AML-193 (cell line): ENCODE measurements at places on chromosomes 7 and 10.

GRCh38 chr10:123380491-123381085 is 226.4 kb downstream of the BUB3 start:
- DNase-seq: peak; percentile 2

DNA sequence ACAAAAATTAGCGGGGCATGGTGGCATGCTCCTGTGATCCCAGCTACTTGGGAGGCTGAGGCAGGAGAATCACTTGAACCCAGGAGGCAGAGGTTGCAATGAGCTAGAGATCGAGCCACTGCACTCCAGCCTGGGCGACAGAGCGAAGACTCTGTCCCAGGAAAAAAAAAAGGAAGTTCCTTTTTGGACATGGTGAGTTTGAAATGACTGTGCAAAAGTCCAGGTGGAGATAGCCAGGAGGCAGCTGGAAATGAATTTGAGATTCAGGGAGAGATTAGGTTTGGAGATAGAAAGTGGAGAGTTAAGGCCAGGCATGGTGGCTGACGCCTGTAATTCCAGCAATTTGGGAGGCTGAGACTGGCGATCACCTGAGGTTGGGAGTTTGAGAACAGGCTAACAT is 139.1 kb downstream of the MARCHF5 start:
- no peak for DNase-seq

DNA sequence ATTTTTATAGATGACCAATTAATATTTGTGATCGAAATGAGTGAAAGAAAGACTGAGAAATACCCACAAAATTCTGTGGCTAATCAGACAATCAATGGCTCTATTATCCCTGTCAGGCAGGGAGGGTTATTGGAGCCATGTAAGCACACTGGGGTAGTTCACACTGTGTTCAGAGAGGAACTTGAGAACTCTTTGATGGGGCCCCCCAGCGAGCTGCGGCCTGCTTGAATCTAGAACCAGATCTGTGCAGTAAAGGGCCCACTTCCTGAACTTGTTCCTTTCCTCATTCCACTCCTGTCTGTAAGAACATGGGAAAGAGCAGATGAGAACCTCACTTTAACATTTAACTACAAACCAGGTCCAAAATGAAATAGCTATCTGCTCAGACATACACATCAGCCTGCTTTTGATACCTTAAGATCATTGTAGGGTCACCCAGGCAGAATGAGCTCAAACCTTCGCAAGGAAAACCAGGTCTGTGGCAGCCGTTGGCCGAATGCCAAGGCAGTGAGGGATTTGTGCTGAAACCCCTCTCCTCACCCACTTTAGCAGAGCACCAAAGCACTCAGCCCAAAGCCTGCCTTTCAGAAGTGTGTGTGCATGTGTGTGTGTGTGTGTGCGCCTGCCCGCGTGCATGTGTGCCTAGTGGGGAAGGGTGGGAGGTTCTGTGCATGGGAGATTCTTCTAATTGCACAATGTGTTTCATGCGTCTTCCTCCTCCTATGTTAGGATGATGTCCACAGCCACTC is 365.6 kb upstream of the MGMT start:
- DNase-seq: no peak

DNA sequence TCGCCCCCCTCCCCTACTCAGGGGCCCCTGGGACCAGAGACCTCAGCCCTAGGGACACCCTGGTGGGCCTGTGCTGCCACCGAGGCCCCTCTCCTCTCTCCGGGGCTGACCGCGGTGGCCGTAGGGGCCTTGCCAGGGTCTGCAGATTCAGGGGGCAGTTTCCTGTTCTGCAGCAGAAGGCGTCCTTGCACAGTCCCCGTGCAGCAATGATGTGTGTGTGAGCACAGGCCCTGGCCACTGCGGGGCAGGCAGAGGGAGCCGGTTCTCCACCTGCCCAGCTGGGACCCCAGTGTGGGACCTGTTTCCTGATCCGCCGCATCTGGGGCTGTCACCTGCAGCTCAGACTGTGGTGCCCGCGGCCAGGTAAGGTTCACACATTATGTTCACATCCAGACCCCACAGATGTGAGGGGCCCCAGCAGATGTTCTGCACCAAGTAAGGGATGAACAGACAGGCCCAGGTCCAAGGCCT is 60.7 kb upstream of the DNAJB6 start:
- DNase-seq: no peak

DNA sequence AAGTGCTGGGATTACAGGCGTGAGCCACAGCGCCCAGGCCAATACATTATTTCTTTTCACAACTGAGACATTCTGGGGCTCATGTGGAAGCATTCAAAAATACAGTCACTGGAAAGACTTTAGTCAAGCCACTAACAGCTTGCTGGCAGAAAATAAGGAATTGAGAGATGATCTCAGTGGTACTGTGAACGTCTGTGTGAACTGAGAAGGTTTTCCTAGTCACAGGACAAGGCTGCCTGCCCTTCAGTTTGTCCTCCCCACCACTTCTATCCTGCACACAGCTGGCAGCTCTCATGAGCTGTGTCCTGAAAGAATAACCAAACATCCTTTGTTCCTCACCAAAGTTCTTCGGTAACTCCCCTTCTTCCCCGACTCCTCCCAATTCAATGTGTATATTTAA is 31.3 kb upstream of the ITGA8 start:
- DNase-seq: no peak

GRCh38 chr10:130481936-130482335 is 345.7 kb downstream of the GLRX3 start:
- no peak for DNase-seq

GRCh38 chr7:20862554-20862953 is 75.9 kb upstream of the SP8 start:
- no peak for DNase-seq

DNA sequence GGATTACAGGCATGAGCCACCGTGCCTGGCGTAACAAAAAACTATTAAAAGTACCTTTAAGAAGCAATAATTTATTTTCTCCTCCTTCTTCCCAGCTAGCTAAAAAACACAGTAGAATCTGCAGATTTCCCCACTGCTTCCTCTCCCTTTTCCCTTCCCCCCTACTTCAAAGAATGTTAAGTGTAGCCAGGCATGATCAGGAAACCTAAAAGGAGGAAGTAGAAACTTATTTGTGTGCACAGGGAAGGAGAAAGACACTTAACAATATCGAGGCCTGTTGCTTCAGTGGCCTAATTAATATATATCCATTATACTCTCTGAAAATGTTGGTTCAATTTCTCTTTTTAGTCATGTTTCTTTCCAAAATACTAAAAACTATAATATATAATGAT is 127.7 kb downstream of the NRBF2 start:
- peak; percentile 80 for DNase-seq

DNA sequence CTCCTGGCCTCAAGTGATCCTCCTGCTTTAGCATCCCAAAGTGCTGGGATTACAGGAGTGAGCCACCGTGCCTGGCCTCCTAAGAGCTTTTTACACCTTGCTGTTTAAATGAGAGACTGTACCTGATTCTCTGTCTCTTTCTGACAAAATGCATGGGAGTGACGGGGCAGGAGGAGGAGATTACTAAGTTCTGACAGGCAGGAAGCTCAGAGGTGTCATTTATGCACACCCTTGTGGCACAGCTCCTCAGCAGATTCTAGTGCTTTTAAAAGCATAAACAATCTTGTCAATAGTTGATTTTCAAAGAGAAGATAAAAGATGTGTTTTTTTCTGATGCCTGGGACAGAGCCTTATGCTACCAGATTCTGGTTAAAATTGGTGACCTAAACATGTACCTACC is 39.7 kb upstream of the STEAP4 start:
- DNase-seq: no peak

- DNase-seq: no peak
Observed at GRCh38 chr7:19110776-19111175, 6.7 kb downstream of the TWIST1 start.

DNA sequence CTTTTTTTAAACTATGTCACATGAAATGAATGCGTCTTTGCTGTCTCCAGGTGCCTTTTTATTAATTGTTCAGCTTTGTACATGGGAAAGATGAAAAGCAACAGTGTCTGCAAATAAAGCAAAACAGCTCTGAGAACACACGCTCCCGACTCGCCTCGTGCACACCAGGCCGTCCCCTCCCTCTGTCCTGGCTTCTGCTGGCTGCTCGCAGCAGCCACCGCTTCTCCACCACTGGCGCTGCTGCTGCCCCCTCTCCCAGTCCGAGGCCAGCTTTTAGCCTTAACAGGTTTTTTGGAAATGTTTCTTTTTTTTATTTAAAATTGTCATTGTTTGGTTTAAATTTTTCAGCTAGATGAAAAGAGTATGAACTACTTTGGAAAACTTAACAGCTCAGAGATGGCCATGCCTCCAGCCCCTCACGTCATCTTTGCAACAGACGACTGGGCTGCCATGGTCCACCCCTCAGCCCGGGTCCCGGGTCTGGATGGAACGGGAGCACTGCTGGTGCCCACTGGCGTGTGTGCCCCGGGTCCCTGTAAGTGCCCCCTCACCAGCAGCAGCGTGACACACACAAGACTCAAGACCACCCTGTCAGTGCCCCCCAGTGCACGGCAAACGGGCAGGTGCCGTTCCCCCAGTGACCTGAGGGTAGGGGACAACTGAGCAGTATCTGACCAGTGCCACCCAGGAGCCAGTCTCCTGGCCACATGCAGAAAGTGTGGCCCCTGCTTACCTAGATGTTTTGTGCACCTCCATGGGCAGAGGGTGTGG is 415.6 kb upstream of the FOXK1 start:
- DNase-seq: no peak

- peak; percentile 11 for DNase-seq
Observed at GRCh38 chr10:12350167-12350872, 973 bp downstream of the CAMK1D start.

- DNase-seq: no peak
Observed at GRCh38 chr7:127933146-127933545, 98.1 kb downstream of the LRRC4 start.

DNA sequence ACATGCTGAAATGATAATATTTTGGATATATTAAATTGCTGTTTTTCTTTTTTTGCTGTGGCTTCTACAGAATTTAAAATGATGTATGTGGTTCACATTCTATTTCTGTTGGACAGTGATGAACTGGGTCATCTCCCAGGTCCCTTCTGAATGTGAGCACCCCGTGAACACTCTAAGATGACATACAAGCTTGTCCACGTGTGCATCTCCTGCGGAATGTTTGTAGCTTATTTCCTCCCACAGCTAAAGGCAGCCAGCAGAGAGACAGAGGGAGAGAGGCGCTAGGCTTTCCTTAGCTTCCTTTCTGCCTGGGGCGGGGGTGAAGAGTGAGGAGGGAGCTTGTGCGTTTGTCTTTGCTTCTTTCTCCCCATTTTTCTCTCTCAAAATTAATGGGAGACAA is 219.1 kb downstream of the EMX2 start:
- no peak for DNase-seq

DNA sequence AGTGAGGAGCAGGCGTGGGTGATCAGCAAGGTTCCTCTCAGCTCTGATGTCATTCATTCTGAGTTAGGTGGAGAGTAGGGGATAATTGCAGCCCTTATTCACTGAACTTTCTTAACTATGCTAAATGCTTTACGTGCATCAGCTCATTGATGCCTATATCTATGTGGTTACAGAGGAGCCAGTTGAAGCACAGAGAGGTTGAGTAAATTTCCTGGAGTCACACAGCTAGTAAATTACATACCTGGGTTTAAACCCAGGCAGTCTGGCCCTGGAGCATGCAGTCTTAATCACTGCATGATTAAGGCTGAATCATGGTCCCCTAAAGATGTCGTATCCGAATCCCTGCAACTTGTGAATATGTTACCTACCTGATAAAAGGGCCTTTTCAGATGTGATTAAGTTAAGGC is 99.6 kb downstream of the GRK5 start:
- DNase-seq: no peak

DNA sequence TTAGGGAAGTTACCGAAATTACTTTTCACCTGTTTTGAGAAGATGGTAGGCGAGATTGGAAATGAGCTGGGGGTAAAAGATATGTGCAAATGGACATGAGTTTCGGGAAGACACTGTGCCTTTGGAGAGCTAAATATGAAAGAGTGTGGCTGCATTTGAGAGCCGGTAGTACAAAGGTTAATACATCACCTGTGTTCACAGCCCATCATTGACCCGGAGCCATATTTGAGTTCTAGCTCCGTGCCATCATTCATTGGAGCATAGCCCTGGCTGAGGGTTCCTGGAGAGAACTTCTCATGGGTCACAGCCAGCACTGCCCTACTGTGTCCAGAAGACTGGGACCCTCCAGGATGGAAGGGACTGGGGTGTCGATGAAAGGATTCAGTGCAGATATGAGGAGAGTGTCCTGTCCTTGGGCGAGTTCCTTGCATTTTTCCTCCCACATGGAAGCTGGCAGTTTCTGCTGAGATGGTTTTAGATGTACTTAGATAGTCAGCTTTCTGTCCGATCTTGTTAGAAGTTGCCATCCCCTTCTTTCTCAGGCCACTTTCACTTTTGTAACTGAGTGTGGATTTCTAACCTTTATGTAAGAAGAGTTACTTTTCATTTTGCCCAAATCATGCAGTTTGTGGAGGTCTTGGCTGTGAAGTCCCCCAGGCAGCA is 138.8 kb downstream of the JCAD start:
- no peak for DNase-seq

GRCh38 chr7:120987683-120988590 is 574 bp upstream of the CPED1 start:
- peak; percentile 75 for DNase-seq
